RWPE2 (cell line): ENCODE measurements at places on chromosomes 1 and 21.

- H3K27me3 ChIP-seq: no peaks in the 10 kb centered on the region
- no peaks in the 10 kb centered on the region for H3K4me1 ChIP-seq
- no peak overlapping the region for H3K4me3 ChIP-seq
- H3K27ac ChIP-seq: no peak overlapping the region
- no peak for DNase-seq
- no peaks in the 10 kb centered on the region for H3K36me3 ChIP-seq
Measured at GRCh38 chr1:163013826-163014600, 55.1 kb upstream of the RGS4 start.

- H3K27me3 ChIP-seq: no peaks in the 10 kb centered on the region
- H3K36me3 ChIP-seq: no peaks in the 10 kb centered on the region
- no peak for DNase-seq
Measured at GRCh38 chr1:207828485-207829158, 76.8 kb downstream of the CD46 start.

GRCh38 chr1:42153624-42154023 lies 414 bp downstream of the GUCA2B start:
- no peaks in the 10 kb centered on the region for H3K4me1 ChIP-seq
- H3K36me3 ChIP-seq: no peaks in the 10 kb centered on the region
- no peak overlapping the region for H3K27ac ChIP-seq
- H3K27me3 ChIP-seq: no peaks in the 10 kb centered on the region
- DNase-seq: no peak

GRCh38 chr1:184028854-184029623 lies 8.5 kb downstream of the COLGALT2 start:
- no peaks in the 10 kb centered on the region for H3K36me3 ChIP-seq
- no peak for DNase-seq
- H3K4me1 ChIP-seq: no peaks in the 10 kb centered on the region
- H3K4me3 ChIP-seq: no peak overlapping the region

- no peak overlapping the region for H3K4me3 ChIP-seq
- peaks cover 5% of the 10 kb centered on the region for H3K36me3 ChIP-seq
- H3K27ac ChIP-seq: no peak overlapping the region
- H3K27me3 ChIP-seq: no peaks in the 10 kb centered on the region
- DNase-seq: no peak
- H3K4me1 ChIP-seq: no peaks in the 10 kb centered on the region
Measured at GRCh38 chr1:225555821-225556220, 97.1 kb downstream of the ENAH start.

GRCh38 chr1:198290089-198290683 lies 133.4 kb downstream of the NEK7 start:
- H3K27me3 ChIP-seq: no peaks in the 10 kb centered on the region
- no peak for DNase-seq
- H3K4me3 ChIP-seq: no peak overlapping the region
- no peaks in the 10 kb centered on the region for H3K4me1 ChIP-seq

GRCh38 chr1:163436140-163436812 lies 114.5 kb downstream of the NUF2 start:
- no peak overlapping the region for H3K4me3 ChIP-seq
- no peaks in the 10 kb centered on the region for H3K36me3 ChIP-seq
- no peaks in the 10 kb centered on the region for H3K27me3 ChIP-seq
- no peaks in the 10 kb centered on the region for H3K4me1 ChIP-seq
- H3K27ac ChIP-seq: no peak overlapping the region
- no peak for DNase-seq

DNA sequence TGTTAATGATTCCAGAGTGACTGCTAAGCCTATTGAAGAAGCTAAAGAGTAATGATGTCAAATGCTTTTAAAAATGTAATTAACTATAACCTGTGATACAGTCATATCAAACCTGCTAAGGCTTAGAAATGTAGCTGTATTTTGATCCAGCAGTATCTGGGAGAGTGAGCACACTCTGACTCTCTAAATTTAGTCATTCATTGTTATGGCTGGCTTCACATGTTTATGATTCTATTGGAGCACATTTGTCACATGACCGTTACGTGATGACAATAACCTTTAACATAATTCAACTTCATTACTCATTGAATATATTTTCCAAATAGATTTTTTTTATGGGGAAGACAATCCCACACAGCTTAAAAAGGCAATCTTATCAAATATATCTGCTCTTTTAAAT lies 587.1 kb downstream of the LMO4 start:
- H3K36me3 ChIP-seq: no peaks in the 10 kb centered on the region
- H3K27me3 ChIP-seq: no peaks in the 10 kb centered on the region
- H3K4me3 ChIP-seq: no peak overlapping the region
- H3K4me1 ChIP-seq: no peaks in the 10 kb centered on the region
- DNase-seq: no peak

GRCh38 chr1:191895462-191896058 lies 262.7 kb upstream of the RGS18 start:
- H3K27me3 ChIP-seq: no peaks in the 10 kb centered on the region
- DNase-seq: no peak
- no peak overlapping the region for H3K4me3 ChIP-seq
- no peak overlapping the region for H3K27ac ChIP-seq

DNA sequence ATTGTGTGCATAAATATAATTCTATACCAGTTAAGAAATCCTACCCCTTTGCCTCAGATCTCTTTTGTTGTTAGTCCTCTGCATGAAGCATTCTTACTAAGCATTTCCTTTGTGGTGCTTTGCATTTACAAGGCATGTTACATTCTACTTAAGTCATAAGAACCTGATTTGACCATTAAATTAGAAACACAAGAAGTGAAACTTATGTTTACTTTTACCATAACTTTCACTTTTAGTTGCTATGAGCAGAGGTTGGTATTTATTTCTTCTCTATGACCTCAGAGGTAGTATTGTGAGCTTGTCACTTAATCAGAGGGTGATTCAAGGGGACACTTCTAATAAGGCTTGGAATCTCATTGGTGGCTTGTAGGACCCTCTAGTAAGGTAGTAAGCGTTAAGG lies 9.0 kb downstream of the FAM20B start:
- H3K27ac ChIP-seq: no peak overlapping the region
- H3K27me3 ChIP-seq: no peaks in the 10 kb centered on the region
- H3K4me1 ChIP-seq: peaks cover 21% of the 10 kb centered on the region
- no peak overlapping the region for H3K4me3 ChIP-seq

GRCh38 chr1:63693944-63694571 lies 79.8 kb upstream of the ROR1 start:
- no peak overlapping the region for H3K4me3 ChIP-seq
- H3K36me3 ChIP-seq: no peaks in the 10 kb centered on the region
- no peak for DNase-seq
- H3K27ac ChIP-seq: no peak overlapping the region

- H3K27ac ChIP-seq: no peak overlapping the region
- no peaks in the 10 kb centered on the region for H3K4me1 ChIP-seq
- H3K4me3 ChIP-seq: no peak overlapping the region
- no peaks in the 10 kb centered on the region for H3K36me3 ChIP-seq
Measured at GRCh38 chr21:45990741-45991605, 9.4 kb downstream of the COL6A1 start.

DNA sequence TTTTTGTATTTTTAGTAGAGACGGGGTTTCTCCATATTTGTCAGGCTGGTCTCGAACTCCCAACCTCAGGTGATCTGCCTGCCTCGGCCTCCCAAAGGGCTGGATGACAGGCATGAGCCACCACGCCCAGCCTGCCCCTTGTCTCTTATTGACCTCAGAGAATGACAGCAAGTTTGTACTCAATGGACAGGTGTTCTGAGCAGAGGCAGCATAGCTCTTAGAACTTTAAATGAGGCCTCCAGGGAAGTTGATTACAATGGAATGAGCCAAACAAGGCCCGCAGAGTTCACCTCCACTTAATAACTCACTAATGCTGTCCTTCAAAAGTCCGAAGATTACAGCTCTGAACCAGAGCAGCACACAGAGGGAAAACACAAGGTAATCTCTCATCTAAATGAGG lies 10.9 kb downstream of the TMPRSS2 start:
- no peaks in the 10 kb centered on the region for H3K4me1 ChIP-seq
- H3K27me3 ChIP-seq: no peaks in the 10 kb centered on the region
- H3K27ac ChIP-seq: no peak overlapping the region
- H3K4me3 ChIP-seq: no peak overlapping the region
- no peaks in the 10 kb centered on the region for H3K36me3 ChIP-seq

DNA sequence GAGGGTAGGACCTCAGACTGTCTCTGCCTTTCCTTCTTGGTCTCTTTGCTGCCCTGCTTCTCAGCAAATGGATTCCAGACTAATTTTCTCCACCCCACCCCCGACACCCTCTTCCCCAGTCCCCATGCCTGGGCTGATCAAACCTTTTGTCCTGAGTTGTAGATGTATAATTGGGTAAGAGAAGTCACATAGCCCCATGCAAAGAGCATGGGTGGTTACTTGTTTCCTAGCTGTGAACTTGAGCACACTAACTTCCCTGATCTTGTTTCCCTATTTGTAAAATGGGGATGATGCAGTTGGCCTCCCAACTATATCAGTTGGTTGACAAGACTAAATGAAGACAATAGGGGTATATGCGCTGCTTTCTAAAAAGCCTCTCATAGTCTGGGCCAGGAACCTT lies 9.2 kb downstream of the PADI6 start:
- H3K36me3 ChIP-seq: no peaks in the 10 kb centered on the region
- DNase-seq: no peak
- H3K27me3 ChIP-seq: no peaks in the 10 kb centered on the region
- H3K4me3 ChIP-seq: no peak overlapping the region

GRCh38 chr21:21076491-21076890 lies 78.3 kb downstream of the NCAM2 start:
- DNase-seq: no peak
- no peaks in the 10 kb centered on the region for H3K4me1 ChIP-seq
- no peak overlapping the region for H3K4me3 ChIP-seq
- H3K27ac ChIP-seq: no peak overlapping the region
- H3K36me3 ChIP-seq: no peaks in the 10 kb centered on the region
- H3K27me3 ChIP-seq: peaks cover 4% of the 10 kb centered on the region
